AG20443 (cell line): ENCODE measurements at places on chromosomes 1 and 21.

DNA sequence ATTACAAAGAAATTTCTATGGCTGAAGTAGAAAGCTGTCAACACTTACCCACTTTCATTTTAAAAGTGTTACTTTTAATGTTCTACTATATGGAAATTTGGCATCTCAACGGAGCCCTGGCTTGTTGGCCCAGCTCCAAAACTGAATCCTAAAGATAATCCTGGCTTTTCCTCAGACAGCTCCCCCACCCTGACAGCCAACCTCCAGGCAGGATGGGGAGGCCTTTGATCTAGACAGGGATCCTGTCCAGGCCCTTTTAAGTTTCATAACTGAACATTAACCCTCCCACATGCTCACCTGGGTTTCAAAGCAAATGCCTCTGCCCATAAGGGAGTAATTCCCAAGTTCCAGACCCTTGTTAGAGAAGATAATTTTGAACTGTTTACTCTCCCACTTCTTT lies 99.3 kb upstream of the RALGPS2 start:
- no peak for DNase-seq

- no peak for DNase-seq
Observed at GRCh38 chr21:25456672-25457071, 150.6 kb downstream of the MRPL39 start.

DNA sequence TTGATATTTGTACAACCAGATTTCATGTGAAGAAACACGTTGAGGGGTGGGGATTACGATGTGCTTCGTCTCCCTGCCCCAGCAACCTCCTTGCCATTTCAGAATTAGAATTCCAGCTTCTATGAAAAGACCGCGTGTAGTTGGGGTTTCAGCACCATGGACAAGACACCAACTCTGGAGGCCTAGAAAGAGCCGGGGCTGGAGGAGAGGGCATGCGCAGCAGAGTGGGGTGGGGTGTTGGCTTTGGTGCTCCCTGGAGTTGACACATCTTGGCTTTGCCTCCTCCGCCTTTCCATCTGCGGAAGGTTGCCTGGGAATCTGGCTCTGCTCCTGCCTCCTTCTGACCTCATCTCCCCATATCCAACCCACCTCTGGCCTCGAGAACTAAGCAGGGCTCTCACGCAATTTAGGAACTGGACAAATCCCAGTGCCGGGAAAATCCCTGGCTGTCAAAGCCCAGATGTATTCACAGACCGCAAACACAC lies 11.8 kb downstream of the HTR6 start:
- peak; percentile 99 for DNase-seq

DNA sequence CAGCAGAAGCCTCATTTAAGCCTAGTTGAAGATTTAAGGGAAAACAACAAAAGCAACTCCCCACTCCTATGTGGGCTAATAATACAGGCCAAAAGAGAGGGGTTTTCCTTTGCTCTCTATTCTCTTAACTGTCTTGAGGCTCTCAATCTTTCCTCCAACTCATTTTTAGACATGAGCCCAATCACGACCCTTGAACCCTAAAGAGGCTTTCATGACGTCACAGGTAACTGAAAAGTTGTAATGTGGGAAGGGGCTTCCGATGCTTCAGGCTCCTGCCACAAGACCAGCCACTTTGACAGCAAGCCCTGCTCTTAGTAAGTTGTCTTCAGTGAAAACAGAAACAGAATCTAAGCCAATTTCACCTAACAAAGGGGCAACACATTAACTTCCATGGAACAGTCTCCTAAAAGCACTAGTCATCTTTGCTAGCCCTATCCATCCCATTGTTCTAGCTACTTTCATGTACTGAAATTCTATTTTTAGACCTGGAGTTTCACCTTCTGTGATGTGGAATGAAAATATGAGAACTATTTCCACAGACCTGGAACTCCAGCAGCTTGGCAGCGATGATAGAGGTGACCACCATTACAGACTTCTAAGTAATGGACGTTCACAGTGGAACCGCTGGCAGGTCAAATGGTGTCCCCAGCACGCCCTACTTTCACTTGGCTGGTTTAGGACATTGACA lies 36.3 kb downstream of the GPR161 start:
- no peak for DNase-seq

DNA sequence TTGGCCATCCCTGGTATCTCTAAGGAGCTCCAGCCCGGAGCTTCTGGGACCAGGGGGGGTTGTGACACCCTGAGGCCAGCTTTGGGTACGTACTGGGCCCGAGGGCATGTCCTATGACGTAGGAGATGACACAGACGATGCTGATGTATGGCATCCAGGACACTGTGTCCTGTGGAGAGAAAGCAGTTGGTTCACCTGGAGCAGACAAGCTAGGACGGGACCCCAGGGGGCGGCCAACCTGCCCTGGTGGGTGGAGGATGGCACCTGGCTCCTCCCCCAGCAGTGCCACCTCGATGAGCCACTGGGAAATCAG lies 12.1 kb upstream of the SLC2A7 start:
- DNase-seq: no peak

DNA sequence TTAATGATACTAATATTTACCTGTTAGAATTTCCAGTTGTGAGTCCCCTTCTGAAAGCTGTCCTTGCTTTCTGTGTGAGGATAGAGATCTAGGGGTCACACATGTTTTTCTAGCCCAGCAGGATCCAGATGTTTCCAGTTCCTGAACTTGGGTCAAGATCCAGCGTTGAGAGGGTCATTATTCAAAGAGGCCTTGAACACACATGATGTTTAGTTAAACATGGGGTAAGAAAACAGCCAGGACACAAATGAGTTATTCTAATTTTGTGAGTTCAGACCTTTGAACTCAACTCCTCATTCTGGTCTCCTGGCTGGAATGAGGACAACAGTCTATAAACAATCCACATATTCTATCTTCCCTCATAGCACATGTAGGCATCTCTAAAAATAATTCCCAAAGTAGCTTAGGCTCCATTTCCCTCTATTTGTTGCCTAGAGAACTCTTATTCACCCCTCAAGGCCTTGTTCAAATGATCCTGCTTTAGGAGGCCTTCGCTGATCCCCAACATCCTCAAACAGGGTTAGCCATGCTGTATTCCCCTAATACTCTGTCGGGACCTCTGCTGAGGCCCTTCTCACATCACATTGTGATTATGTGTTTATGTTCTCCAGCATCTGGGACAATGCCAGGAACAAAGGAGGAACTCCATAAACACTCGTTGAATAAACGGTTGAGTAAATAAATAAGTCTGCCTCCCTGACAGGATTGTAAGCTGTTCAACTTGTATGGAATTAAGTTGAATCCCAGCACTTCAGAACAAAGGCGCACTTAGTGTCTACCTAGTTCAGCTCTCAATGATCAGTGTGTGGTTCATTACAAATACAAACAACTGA lies 15.0 kb upstream of the KCNN3 start:
- no peak for DNase-seq

DNA sequence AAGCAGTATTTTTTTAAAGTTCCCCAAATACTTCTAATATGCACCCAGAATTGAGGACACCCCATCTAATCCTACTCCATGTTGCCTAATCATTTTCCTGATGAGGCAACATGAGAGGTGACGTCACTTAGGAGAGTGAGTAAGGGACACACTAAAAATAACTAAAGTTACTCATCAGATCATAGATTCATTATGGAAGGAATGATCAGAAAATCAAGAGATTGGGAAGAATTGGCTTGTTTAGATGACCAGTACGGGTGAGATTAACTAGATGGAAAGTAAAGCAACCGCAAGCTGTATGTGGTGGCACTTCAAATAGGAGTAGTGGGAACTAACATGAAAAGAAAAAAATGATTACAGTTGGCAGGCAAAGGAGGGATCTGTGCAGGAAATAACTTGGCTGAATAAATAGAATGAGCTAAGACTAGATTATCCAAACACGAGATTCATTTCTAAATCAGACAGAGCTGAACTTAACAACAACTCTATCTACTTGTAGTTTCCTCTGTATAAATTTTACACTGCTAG lies 61.4 kb upstream of the CXADR start:
- DNase-seq: peak; percentile 68
